ENCODE measurements at places on chromosomes 3 and 15. TPM values are rescaled to one million over a fixed set of nuclear protein-coding genes. Genes with fewer than 3 reads are reported as not detected.

Gene ISL2
- not detected for total RNA-seq

Gene TMOD3
- total RNA-seq = 56.5 TPM

Gene SFMBT1
- total RNA-seq = 22.3 TPM

Gene GATA2
- total RNA-seq = 225 TPM

Gene CCR9
- total RNA-seq = not detected

Gene LMAN1L
- 0.94 TPM for total RNA-seq

Gene TRIM42
- not detected for total RNA-seq

Gene CLDN16
- not detected for total RNA-seq

Gene EPHB3
- not detected for total RNA-seq

Gene EPHB1
- not detected for total RNA-seq

Gene SPATA12
- total RNA-seq = not detected

Gene NEK11
- 3.5 TPM for total RNA-seq

Gene PSTPIP1
- 228 TPM for total RNA-seq

Gene ARGFX
- total RNA-seq = not detected

Gene SLC51A
- total RNA-seq = not detected

Gene NANOGP8
- total RNA-seq = not detected

Gene LIPH
- 0.09 TPM for total RNA-seq

Gene TNFSF10
- 27.7 TPM for total RNA-seq

Gene TAMM41
- 17.9 TPM for total RNA-seq

Gene UBR1
- total RNA-seq = 54.3 TPM

Gene SEMA5B
- not detected for total RNA-seq

Gene RRP9
- total RNA-seq = 12.7 TPM

Gene RHO
- total RNA-seq = not detected

Gene FBXW12
- total RNA-seq = not detected

Gene ANKRD63
- not detected for total RNA-seq

Gene NR1D2
- 72.5 TPM for total RNA-seq

Gene CHRFAM7A
- 18.3 TPM for total RNA-seq

Gene GOLGA8H
- total RNA-seq = 2.6 TPM

Gene GPX1
- 34.7 TPM for total RNA-seq

Gene MELTF
- 4.0 TPM for total RNA-seq

Gene XCR1
- not detected for total RNA-seq

Gene ETV5
- total RNA-seq = 3.0 TPM

Gene MYH15
- total RNA-seq = 0.05 TPM

Gene CDHR4
- total RNA-seq = not detected

Gene TGM4
- not detected for total RNA-seq

Data from natural killer cell (primary cell).